ENCODE measurements at places on chromosomes 5 and 9.

DNA sequence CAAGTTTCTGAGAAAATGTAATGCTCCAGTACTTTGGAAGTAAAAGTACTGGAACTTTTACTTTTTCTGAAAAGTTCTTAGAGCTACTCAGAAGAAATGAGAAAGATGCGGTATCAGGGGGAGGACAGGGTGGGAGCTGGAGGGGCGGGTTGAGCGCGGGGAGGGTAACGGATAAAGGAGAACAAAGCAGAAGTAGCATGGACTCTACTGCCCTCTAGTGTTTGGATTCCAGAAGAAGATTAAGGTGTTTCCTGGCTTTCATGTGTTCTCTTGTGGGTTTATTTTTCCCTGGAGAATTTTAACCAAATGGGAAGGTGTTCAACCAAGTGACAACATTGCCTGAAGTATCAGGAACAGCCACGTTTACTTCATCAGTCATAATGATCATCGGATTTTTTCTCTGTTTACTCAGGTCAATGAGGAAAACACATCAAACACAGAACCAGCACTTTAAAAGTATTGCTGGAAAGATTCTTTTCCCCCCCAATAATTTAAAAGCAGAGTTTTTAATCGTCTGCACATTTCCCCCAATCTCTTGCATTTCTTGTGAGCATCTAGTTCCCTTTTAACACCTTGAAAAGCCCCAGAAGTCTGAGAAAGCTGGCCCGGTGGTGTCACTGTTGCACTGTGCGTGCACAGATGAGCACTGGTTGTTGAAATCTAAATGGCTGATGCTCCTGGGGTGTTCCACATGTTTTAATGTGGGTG lies 190.6 kb downstream of the MPDZ start:
- DNase-seq, result no peak

DNA sequence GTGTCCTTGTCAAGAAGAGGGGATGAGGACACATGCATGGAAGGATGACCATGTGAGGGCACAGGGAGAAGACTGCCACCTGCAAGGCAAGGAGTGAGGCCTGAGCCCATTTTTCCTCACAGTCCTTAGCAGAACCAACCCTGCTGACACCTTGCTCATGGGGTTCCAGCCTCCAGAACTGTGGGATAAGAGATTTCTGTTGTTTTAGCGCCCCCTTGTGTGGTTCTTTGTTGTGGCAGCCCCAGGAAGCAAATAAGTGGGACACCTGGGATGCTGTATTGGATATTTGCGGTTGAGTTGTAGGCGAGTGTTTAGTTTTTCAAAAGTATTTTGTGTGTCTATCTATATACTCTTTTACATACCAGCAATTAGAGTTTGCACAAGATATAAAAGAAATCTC lies 206.4 kb downstream of the NXNL2 start:
- no peak for DNase-seq

DNA sequence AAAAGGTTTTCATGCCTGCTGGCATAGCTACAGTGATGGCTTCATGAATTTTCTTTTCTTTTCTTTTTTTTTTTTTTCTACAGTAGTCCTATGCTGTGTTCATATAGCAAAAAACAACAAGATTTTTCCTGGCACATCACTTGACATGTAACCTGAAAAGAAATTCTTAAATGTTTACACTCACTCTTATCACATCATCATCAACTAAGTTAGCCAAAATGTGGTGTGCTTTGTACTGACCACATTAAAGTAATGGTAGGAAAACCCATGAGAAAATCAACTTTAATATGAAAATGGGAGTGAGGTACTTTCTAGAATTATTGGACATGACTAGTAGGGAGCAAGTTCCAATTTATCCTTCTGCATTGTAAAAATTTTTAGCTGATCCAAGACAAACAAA lies 146.7 kb downstream of the SSBP2 start:
- DNase-seq, result no peak

- DNase-seq, result no peak
Measured at GRCh38 chr5:102958481-102959011, 161.4 kb downstream of the GIN1 start.

DNA sequence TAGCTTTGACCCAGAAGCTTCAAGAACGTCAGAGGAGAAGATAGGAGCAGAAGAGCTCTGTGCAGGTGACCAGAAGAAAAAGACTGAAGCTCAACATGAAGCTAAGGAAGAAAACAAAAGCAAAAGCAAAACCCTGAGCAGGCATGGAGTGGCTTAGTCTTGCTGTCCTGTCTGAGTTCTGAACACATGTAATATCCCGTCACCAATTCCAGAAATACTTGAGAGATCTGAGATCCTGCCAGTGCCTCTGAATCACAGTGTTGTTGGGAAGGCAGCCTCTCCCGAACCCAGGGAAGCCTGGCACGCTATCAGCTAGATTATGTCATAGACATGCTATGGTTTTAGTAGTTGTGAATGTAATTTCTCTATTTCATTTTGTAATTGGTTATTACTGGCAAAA lies 235.7 kb downstream of the ICE1 start:
- DNase-seq, result no peak

GRCh38 chr5:35781181-35781790 lies 75.4 kb upstream of the IL7R start:
- no peak for DNase-seq

GRCh38 chr5:146732962-146733361 lies 145.6 kb downstream of the PPP2R2B start:
- DNase-seq, result no peak

DNA sequence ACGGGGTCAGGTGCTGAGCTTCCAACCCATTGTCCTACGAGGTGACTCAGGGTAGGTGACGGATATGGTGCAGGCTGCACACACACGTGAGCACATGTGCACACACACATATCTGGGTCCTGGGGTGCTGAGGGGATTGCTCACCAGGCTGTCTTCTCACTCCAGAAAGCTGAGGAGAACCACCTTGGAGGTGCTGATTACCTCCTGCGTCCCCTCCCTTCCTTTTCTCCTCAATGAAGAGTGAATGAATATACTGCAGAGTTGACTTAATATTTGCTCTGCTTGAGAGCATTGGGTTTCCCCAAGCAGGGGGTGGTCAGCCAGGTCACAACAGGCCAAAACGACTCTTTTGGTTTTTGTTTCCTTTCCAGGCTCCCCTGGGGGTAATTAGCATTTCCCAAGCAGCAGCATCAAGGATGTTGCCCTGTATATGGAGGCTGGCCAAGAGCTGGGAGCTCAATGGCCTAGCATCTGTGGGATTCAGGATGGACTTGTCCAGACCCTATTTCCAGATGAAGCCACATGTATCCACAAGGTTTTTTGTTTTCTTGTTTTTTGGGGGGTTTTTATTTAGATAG lies 49.7 kb downstream of the PDZD2 start:
- DNase-seq, result no peak

GRCh38 chr9:108636013-108636412 lies 219.8 kb downstream of the ACTL7B start:
- DNase-seq, result no peak

DNA sequence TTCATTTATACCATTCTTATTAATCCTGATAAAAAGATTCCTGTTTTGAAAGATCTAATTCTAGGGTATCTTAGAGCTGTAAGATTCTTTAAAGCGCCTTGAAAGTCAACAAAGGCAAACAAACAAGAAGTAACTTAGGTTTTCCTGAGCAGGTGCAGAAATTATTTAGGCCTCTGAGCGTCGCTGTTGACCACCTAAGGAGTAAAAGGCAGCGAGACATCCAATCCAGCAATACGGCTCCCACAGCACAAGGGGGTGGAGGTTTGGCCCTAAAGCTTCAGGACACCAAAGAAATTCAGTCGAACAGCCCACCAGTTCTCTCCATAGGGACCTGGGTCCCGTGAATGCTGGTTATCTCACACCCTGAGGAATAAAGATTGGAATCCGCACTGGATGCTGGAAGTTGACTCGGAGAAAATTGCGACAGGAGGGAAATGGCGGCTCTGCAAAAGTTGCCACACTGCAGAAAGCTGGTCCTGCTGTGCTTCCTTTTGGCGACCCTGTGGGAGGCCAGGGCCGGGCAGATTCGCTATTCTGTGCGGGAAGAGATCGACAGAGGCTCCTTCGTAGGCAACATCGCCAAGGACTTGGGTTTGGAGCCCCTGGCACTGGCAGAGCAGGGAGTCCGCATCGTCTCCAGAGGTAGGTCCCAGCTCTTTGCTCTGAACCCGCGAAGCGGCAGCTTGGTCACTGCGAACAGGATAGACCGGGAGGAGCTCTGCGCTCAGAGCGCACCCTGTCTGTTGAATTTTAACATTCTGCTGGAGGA lies at the start of gene PCDHGA2:
TSS of gene PCDHGA2 (plus strand) at position 223 of the 769 bp plus-strand sequence.
- no peak for DNase-seq

DNA sequence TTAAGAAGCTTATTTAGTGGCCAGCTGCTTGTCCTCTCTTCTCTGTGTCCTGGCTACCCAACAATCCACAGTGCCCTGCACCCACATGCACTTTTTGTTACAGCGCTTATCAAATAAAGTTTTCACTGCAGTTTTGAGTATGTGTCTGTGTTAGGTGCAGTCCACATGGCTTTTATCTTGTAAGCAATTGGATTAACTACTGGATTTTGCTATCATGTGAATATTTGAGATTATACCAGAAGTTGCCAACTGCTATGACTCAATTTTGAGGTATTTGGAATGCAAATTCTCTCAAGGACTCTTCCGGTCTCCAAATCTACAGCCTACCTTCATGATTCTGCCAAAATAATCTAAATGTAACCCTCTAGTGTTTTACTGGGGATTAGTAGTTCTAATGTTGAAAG lies 690.2 kb downstream of the NR2F1-AS1 start:
- DNase-seq, result no peak

DNA sequence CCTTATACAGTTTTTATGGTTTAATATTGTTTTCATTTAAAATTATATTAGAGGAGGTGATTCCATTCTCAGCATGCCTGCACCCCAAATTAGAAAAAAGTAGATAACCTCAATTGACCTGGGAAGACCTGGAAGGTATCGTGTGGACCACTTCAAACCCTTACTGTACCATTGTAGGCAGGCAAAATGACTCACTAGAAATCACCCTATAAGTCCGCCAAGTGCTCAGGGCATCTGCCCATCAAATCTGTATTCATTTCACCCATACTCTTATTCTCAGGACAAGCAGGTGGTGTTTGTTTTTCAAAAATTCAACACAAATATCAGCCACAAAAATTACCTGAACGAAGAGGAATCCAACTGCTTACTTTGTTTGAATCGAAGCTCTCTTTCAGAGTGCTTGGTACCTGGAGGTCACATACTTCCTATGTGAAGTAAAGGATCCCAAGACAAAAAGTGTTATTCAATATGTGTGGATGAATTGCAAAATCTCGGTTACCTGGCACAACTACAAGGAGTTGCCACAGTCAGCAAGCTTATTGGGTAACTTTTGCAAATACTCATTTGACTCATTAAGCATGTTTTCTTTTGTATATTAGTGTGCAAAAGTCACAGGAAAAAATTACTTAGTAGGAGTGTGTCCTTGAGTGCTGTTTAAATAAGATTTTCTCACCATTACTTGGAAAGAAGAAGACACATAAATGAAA lies 216.2 kb downstream of the ENC1 start:
- DNase-seq, result no peak

GRCh38 chr5:138980441-138980840 lies 105.3 kb upstream of the LRRTM2 start:
- no peak for DNase-seq

DNA sequence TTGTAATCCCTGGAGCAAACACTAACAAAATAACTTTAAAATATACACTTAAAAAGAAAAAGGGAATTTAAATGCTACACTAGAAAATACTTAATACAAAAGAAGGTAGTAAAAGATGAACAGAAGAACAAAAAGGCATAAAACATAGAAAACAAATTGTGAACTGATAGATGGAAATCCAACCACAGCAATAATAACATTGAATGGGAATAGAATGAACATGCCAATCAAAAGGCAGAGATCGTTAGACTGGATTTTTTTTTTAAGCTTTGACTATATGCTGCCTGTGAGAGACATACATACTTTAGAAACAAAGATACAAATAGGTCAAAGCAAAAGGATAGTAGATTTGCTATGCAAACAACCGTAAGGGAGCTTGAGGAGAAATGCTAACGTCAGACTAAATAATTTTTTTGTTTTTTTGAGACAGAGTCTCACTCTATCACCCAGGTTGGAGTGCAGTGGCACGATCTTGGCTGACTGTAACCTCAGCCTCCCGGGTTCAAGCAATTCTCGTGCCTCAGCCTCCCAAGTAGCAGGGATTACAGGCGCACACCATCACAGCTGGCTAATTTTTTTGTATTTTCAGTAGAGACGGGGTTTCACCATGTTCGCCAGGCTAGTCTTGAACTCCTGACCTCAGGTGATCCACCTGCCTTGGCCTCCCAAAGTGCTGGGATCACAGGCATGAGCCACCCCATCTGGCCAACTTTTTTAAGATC lies 6.5 kb downstream of the ABO start:
- DNase-seq, result no peak

DNA sequence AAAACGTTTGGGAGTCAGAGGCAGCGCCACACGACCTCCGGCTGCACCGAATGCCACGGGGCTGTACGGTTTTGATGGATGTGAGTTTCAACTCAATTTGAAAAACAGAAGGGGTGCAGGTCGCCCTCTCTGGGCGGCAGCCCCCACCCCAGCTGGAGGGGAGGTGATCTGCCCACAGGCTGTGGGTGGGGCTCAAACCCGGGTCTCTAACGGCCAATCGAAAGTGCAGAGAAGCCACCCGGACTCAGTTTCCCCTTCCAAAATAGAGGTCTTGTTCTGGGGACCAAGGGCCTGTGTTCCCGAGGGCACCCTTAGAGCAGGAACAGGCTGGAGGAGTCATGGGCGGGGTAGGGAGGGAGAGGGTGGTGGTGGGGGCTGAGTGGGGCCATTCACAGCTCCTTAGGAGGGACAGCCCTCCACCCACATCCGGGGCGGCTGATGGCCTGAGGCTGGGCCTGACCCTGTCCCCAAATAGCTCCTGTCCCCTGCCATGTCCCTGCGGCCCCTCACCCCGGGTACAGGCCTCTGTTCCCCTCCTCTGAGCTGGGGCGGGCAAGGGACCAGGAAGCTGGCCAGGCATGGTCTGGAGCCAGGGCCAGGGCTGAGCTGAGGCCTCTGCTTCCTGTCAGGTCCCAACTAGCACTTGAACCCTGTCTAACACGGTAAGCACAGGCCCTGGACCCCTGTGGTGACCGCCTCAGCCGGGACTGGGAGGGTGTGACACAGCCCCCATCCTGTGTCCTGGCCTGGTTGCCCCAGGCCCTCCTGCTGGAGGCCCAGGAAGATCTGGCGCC lies 22.6 kb upstream of the NOTCH1 start:
- DNase-seq, result no peak

Measured in cortex of kidney (tissue), 1 donor.